ENCODE measurements at places on chromosomes 16 and 17.

GRCh38 chr17:43578404-43578698, 32.2 kb upstream of the ETV4 start:
- DNase-seq = no peak

- no peak for DNase-seq
Measured at GRCh38 chr17:42780851-42781638, 635 bp downstream of the WNK4 start.

GRCh38 chr17:12342609-12343435, 322.1 kb downstream of the MAP2K4 start:
- no peak for DNase-seq

- DNase-seq = no peak
Measured at GRCh38 chr16:29994600-29995323, 655 bp downstream of the HIRIP3 start.

- DNase-seq = no peak
Measured at GRCh38 chr16:88453611-88454522, 787 bp downstream of the ZFPM1 start.

DNA sequence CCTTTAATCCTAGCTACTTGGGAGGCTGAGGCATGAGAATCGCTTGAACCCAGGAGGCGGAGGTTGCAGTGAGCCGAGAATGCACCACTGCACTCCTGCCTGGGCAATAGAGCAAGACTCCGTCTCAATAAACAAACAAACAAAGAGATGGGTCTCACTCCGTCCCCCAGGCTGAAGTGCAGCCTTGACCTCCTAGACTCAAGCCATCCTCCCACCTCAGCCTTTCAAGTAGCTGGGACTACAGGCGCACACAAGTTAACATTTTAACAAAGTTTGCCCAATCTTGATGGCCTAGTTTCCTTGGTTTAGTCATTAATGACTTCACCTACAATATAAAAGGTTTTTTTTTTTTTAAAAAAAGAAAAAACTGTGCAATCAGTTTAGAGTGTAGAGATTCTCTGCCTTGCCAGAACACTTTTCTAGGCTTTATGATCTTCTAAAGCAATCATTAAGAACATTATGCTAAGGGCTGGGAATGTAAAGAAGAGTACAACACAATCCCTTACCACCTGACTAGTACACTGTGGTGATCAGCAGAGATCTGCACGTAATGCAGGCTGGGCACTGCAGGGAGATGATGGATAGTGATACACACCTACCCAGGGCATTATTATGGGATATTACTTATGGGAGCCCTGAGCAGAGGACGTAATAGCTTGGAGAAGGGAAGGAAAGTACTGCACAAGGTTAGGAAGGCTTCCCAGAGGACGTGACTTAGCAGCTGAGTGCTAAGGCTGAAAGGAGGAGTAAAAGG, 6.9 kb downstream of the GOT2 start:
- DNase-seq = no peak
